Hematopoietic multipotent progenitor cell treated with erythropoietin and hydrocortisone succinate and interleukin-3 and kit ligand, for 4 days (in vitro differentiated cells): ENCODE measurements at places on chromosomes 2 and 18.

GRCh38 chr2:84033347-84033974 lies 425.6 kb downstream of the SUCLG1 start:
- no peak for DNase-seq

DNA sequence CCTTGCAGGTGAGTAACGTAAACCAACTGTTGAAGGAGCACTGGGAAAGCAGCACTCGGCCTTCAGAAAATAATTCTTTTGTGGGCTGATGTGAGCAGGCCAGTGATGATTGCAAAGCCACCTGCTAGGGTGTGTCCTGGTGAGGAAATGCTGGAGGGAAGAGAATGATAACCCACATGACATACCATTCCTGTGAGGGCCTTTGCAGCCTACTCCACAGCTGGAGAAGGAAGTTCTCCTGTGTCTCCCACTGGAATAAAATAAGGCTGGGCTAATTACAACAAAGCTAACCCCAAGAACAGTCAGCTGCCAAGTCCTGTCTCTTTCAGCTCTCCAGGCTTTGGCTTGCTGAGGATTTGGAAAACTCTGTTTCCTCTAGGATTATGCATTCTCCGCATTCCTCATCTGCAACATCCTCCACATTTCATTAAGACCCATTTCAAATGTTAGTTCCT lies 16.7 kb upstream of the DSG1 start:
- DNase-seq = no peak

- no peak for DNase-seq
These were observed 259.1 kb upstream of the MYT1L start for GRCh38 chr2:2590141-2590540.

DNA sequence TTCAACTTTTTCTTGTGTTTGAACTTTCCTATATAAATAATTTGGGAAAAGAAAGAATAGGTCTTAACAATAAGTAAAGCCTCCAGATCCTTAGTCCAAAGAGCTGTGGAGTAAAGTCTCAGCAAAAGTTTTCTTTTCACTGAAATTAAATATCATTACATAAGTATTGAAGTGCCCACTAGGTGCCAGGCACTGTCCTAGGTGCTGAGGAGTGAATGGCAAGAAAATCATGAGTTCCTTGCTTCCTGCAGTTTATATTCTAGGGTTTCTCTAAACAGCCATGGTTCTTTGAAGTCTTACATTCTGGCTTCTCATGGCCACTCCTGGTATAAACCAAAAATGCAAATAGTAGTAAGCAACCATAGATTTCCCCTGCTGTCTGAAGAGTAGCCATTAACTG lies 59.7 kb downstream of the SPP2 start:
- DNase-seq = no peak

DNA sequence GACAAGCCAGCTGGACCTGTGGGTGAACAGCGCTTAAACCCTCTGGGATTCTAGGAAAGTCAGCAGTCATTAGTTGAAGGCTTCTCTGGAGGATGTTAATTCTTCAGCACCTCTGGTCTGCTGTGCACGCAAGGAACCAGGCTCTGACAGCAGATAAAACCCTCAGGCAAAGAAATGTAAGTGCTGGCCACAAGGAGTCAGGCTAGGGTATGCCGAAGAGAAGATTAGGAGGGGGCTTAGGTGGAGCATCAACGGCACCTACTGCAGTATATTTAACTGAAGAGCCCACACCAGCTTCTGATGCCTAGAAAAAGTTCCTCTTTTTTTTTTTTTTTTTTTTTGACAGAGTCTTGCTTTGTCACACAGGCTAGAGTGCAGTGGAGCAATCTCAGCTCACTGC lies 304.2 kb upstream of the MC4R start:
- DNase-seq = peak; percentile 40

DNA sequence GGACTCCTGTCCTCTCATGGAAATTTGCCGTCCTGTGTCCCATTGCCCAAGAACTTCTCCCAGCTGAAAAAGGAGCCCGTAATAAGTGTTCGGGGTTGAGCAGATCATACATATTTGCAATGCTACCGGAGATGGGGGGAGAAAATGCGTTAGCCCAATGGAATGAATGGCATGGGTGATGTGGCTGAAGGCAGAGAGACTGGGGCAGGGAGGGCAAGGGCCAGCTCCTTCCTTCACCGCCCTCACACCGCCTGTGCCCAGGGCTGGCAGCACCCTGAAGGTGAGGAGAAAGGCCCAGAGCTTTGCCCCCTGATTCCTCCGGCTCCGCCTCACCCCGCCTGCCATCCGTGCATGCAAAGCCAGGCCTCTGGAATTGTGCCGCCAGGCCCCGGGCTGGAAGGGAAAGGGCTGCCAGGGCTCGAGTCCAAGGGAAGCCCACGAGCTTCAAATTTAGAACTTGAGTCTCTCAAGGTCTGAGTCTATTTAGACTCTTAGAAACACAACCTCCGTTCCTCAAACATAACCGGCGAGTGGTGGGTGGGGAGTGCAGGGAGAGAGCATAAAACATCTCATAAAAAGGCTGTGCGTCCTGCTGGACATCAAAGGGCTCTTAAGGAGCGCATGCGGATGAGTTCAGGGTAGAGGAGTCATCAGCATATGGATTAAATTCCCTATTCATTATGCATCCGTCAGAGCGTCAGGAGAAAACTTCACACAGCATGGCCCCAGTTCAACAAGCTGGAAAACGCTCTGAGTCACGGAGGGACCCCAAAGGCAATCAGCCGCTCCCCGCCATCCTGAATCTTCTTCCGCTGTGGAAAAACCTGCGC lies 121.7 kb upstream of the GLI2 start:
- no peak for DNase-seq

- DNase-seq = no peak
These were observed 567.3 kb upstream of the ZNF804A start for GRCh38 chr2:184030989-184031388.

DNA sequence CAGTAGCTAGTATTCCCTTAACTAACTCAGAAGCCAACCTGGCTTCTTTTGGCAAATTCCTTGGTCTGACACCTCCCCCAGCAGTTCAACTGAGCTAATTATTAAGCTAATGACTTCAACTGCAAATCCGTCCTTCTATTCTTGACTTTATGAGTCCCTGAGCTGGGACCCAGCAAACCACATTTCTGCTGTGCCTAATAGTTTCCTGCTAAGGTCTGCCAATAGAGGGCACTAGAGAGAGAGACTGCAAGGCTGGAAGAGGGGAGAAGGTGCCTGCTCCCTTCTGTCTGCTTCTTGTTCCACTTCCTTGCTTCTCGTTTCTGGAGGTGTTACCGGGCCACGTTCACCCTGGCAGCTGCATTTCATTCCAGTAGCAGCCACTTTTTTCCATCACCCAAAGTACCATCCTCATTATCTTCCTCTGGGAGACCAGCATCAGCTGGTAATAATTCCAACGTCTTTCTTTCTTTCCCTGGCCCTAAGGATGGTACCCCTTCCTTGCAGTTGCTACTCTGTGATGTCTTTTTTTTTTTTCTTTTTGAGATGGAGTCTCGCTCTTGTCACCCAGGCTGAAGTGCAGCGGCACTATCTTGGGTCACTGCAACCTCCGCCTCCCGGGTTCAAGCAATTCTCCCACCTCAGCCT lies 352.0 kb downstream of the TNS1 start:
- DNase-seq = peak; percentile 81

DNA sequence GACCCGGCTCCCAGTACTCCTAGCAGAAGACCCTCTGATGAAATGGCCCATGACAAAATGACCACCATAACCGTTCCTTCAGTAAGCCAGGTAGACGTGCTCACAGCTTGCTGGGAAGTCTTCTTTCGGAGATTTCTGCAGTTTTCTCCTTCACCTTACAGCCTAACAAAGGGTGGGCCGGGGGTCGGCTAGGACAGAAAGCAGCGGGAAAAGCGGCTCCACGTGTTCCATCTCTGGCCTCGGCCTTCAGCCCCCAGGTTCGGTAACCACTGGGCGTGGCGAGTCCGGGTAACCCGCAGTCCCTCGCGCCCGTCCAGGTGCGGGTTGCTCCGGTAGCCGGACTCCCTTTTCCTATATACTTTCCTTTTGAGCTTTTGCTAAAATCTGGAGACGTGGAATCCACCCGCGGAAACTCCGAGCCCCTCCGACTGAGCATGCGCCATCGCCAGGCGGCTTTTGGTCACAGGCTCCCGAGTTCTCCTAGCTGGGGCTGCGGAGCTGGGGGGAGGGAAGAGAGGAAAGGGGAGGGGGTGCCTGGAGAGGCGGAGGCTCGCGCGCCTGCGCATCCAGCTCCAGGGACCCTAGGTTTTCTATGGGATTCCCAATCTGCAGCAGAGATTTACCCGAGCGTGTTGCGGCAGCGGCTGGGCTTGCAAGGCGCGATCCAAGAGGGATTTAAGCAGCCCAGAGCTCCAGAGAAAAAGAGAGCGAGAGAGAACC lies at the start of gene VSNL1:
VSNL1 (plus strand) TSS at position 604 of the 720 bp plus-strand sequence. CDS start 51,379 bp downstream, outside the sequence.
- DNase-seq = no peak

DNA sequence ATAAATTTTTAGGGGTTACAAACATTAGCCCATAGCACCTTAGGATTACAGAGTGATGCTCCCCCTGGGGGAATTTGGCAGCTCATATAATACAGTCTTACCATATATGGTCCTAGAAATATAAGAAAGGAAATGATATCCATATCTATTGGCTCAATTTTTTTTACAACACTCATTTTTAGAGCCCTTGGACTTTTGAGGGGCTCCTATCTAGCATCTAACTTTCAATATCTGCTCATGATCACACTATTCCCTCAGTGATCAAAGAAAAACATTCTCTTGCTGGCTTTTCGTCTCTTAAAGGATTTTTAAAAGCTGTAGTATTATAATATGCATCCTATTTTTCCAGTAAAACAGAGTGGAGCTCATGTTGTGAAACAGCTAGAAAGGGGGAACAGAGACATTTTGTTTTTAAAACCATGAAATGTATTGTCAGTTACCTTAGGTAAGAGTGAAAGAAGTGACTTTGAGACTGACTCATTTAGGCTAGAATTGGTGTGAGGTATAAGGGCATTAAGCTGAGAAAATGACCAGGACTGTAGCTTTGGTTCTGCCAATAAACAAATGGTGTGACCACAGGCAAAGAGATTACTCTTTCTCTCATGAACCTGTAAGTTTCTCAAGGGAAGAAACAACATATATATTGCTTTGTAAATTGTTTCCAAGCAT lies 65.8 kb downstream of the ALPK2 start:
- no peak for DNase-seq

DNA sequence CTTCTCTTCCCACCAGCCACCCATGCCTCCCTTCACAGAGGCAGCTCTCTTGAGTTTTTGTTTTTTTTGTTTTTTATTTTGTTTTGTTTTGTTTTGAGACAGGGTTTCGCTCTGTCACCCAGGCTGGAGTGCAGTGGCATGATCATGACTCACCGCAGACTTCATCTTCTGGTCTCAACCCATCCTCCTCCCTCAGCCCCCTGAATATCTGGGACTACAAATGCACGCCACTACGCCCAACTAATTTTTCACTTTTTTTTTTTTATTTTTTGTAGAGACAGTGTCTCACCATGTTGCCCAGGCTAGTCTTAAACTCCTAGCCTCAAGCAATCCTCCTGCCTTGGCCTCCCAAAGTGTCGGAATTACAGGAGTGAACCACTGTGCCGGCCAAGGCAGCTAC lies 161.4 kb downstream of the TRABD2A start:
- no peak for DNase-seq

DNA sequence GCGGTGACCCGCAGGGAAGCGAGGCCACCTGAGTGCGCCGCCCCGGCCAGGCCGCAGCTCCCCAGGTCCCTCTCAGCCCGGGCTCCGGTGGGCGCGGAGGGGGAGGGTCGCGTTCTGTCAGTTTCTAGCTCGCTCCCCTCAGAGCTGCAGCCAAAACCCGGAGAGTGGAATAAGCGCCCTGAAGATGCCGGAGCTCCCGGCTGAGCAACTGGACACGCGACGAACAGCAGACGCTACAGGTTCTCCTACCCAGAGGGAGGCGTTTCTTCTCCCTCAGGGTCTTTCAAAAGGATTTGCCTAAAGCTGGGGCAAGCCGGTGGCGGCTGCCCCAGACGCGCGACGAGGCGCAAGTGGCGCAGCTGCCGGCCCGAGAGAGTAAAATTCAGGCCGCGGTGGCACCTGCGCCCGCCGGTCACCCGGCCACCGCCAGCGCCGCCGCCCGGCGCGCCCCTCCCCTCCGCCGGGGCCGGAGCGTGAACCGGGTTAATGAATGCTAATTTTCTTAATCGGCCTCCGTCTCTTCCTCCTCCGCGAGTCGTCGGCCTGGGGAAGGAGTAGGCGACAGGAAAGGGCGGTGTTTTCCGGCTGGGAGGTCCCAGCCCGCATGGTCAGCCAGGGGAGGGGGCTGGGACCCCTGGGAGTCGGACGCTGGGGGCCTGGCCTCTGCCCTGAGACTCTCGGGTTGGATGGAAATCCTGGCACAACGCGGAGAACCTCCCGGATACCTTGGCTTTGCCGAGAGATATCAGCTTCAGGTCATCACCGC lies 845 bp upstream of the CDC42EP3 start:
- peak; percentile 91 for DNase-seq

GRCh38 chr18:49907346-49907929 lies 94.1 kb upstream of the ACAA2 start:
- peak; percentile 3 for DNase-seq

DNA sequence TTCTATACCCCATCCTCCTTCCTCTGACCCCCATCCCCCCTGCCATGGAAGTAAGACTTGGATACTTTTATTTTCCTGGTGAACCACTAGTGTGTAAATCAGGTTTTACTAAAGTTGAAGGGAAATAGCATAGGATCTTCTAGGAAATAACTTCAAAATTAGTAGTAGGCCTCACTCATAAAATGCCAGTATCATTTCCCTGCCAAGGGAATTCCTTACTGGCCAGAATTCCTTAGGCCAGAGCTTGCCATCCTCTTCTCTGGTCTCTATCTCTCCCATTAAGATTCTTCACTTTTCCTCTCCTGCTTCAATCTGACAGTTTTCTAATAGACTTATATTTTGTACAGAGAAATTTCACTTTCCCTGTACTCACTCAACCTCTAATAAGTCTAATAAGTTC lies 322.8 kb upstream of the TANK start:
- DNase-seq = no peak

GRCh38 chr2:215364157-215365155 lies 52.6 kb downstream of the ATIC start:
- DNase-seq = no peak

- DNase-seq = no peak
These were observed 101.7 kb upstream of the ZSWIM2 start for GRCh38 chr2:186950694-186951093.

- DNase-seq = no peak
These were observed 28.1 kb upstream of the CASP10 start for GRCh38 chr2:201154615-201155399.

GRCh38 chr2:200665626-200666453 lies 80.0 kb downstream of the AOX1 start:
- no peak for DNase-seq

DNA sequence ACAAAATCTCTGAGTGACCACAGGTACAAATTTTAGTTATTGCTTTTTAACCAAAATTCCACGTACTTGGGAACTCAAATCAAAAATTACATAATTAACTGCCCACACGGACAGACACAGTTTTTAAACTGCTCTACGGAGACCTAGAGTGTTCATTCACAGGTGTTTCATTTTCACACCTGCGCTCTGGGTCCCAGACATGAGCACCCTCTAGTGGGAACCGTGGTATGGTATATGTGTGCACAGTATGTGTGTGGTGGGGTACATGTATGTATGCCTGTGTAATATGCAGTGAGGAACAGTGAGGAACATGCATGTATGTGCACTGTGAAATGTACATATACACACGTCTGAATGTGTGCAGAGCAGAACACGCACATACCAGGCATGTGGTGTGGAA lies 65.0 kb downstream of the PPP4R1 start:
- DNase-seq = no peak

- no peak for DNase-seq
These were observed 511.2 kb downstream of the TSN start for GRCh38 chr2:122266636-122267035.

- no peak for DNase-seq
These were observed 47.0 kb downstream of the EVA1A start for GRCh38 chr2:75513616-75514170.
